ENCODE measurements at places on chromosomes 5 and 9.

DNA sequence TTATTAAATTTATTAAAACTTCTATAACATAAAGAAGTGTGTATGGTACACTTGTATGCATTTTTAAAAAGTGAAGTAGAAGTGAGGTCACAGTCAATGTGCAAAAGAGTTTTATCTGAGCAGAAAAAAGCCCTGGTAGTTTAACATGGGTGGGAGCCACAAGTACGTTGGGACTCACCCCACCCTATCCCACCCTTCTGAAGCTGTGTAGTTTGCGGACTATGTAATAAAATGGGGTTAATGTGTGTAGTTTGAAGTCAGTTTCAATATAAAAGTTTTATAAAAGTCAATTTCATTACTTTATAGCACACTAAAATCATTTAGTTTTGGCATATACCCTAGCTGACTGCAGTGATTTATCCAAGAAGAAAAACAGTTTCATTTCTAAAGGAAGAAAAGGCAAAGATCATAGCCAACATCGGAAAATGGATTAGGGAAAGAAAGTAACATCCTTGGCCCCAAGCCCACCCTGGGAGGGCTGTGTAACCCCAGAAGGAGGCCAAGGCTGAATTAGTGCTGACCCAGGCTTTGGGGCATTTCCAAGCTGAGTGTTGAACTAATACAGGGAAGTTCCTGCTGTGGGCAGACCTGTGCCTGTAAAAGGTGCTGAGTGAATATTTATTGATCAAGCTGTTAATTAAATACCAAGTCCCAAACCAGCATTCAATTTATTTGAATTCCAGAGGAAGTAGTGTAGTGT is 398.6 kb upstream of the ADAMTSL1 start:
- DNase-seq: no peak

DNA sequence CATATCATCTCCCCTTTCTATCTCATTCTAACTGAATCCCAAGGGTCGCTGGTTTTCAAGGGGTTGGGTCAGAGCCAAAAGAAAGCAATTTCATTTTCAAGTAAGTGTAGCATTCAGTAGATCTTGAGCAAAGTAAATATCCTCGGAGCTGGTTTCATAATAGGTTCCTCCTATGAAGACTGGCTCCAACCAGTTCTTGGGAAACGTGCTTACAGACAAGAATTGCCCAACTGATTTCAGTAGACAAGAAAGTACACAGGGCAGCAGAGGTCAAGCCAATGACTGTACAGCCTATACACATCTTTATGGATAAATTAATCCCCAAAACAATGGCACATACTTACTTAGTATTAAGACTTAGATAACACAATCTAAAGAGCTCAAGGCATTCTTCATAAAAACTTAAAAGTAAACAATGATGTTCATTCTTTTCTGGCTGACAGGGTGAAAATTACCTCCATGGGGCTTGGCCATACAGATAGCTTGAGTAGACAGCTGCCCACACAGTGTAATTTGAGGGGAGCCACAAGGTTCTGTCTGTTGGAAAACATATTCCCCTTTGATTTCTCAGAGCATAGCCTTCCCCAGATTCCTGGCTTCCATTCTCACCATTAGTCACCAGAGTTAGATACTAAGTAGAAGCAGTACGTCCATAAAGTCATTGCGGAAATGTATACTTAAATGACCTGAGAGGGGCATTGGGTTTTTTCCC is 163.9 kb downstream of the ARRDC3 start:
- no peak for DNase-seq

- peak; percentile 78 for DNase-seq
These were observed 363.3 kb upstream of the RPS23 start for GRCh38 chr5:82641331-82642003.

DNA sequence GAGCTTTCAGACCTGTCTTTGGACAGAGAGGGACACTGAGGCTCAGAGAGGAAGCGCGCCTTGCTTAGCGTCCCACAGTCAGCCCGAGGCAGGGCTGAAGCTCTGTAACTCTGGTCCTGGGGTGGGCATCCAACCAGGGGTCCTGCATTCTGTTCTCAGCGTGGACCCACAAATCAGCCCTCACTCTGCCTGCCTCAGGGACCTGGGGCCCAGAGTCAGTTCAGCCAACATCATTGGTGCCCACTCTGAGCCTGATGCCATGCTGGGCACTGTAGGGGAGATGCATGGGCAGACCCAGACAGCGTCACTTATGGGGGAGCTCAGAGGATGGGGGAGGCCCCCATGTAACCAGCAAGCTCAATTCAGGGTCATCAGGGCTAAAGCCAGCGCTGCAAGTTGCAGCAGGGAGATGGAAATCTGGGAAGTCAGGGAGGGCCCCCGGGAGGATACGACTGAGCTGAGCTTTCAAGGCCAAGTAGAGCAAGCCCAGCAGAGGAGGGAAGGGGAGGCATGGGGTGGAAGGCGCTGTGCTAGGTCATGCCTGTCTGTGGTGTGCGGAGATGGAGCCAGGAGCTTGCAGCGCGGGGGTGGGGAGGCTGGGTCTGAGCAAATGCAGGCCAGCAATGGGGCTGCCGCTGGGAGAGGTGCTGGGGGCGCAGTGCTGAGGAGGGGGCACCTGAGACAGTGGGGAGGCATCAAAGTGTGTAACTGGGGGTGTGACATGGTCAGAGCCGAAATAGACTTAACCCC is 21.1 kb downstream of the CORO2A start:
- no peak for DNase-seq

- DNase-seq: no peak
These were observed 2.7 kb upstream of the ANP32B start for GRCh38 chr9:97980479-97980803.

DNA sequence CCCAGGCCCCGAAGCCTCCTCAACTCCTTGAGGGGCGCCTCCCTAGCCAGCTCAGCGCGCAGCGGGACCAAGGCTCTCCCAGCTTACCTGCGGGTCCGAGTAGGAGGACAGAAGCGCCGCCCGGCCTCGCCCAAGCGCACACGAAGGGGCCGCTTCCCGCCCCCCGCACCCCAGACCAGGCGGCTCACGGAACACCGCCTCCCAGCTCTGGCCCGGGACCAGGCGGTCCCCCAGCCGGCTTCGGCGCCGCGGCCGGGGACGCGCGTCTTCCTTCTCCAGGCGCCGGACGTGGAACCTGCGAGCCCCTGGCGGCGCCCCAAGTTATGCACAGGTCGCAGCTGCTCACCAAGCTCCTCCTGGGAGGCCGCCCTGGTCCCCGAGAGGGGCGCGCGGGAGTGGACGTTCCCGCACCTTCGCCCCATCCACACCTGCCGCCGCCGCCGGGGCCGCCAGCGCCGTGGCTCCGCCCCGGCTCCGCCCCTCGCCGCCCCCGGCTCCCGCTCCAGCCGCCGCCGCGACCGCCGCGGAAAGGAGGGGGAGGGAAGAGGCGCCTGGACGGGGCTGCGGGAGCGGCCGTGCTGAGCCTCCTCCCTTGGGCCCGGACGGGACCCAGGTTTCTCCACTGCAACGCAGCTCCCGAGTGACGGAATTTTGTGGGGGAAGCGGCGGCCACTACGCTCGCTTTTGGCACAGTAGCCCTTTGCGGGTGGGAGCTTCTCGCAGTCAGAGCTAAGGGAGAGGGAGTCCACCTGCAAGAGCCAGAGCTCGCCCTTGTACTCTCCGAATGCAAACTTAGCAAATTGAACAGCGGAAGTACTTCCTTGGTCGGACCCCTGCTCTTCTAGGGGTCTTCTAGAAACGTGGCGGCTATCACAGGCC is 77.5 kb upstream of the IFNE start:
- no peak for DNase-seq

DNA sequence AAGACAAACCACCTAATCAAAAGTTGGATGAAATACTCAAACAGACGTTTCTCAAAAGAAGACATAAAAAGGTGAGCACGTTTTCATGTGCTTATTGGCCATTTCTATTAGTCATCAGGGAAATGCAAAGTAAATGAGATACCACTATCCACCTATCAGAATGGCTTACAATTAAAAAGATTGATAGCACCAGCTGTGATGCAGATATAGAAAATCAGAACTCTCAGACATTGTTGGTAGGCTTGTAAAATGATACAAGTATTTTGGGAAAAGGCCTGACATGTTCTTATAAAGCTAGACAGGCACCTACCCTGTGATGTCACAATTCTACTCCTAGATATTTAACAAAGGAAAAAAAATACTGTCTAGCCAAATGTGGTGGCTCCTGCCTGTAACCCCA is 44.0 kb upstream of the SLC30A5 start:
- DNase-seq: no peak

- no peak for DNase-seq
These were observed 916 bp downstream of the SHLD3 start for GRCh38 chr5:65625743-65626142.

GRCh38 chr9:12680341-12680740 is 12.8 kb upstream of the TYRP1 start:
- no peak for DNase-seq

DNA sequence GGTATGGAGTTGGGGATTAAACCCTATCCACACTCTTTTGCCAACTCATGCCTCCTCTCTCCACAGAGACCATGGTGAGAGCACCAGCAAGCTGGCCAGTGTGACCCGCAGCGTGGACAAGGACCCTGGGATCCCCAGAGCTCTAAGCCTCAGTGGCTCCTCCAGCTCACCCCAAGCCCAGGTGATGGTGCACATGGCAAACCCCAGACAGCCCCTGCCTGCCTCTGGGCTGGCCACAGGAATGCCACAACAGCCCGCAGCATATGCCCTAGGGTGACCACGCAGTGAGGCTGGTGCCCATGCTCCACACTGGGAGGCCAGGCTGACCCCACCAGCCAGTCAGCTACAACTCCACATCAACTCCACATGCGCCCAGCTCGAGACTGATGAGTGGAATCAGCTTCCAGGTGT is 11.5 kb upstream of the CARD19 start:
- DNase-seq: no peak

DNA sequence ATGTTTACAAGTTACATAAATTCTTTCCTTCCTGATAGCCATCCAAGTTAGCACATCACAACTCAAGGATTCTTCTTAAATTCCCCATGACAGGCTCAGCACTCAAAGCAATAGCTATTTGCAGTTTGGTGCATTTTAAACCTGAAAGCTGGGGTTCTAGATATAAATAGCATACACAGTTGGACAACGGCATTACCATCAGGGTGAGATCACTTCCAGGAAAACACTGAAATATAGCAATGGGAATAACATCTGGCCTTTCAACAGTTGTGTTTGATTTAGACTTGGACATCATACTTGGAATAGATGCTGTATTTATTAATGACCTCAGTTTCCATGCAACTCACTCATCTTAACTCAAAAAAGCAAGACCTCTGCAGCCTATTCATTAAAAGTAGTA is 24.7 kb upstream of the LECT2 start:
- no peak for DNase-seq

GRCh38 chr5:321726-322251 is 275 bp downstream of the AHRR start:
- DNase-seq: no peak

DNA sequence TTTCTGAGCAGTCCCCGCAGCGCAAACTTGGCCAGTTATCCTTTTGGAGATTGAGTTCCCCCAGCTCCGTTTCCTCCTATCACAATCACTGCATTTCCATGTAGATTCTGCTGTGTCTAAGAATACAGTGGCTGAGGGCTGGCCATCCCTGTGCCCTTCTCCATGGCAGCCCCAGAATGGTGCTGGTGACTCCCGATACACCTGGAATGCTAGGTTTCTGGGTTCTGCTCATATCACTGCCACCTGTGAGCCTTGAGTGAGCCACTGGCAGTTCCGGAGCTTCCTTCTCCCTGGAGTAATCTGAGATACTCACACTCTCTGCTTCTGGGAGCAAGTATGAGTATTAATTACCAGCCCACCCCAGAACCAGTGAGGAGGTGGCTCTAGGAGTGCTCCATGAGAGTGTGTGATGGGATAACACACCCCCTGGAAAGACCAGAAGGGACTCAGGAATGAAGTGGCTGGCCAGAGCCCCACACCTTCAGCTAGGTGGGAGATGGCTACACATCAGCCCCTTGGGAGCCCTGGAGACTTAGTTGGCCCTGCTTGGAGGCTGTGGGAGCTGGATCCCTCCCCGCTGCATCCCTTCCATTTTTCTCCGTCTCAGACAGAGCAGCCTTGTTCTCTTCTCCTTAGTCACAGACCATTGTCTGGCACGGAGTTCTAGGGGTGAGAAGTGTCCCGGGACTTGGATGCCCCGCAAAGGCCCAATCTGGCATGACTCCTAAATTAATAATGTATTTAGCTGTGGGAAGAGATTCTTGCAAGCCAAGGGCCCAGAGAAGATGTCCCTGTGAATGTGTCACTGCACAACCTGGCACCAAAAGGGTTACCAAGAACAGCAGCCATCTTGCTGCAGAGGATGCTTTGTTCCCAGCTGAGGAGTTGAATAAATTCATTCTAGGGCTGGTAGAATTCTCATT is 4.9 kb downstream of the PCDHGC5 start:
- DNase-seq: no peak

GRCh38 chr9:104992659-104993058 is 64.7 kb upstream of the ABCA1 start:
- DNase-seq: no peak

DNA sequence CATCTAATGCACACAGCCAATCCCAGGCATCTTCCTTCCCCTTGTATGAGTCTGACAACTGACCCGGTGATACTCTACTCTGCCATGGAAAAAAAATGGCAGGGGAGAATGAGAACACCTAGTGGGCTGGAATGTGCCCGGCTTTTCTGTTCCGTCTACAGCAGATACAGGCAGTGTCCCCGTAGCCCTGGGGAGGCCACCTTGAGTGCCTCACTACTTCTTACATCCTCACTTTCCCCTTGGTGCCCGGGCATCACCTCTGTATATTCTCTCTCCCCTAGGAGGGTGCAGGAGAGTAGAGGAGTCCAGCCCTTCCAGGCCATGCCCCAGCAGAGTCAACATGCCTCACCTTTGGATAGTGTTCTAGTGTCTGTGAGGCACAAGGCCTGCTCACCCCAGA is 56.2 kb downstream of the SYK start:
- DNase-seq: no peak

- DNase-seq: peak; percentile 44
These were observed 2.7 kb downstream of the GCNT4 start for GRCh38 chr5:75049456-75050351.

GRCh38 chr5:169091396-169091980 is 209.5 kb downstream of the SLIT3 start:
- no peak for DNase-seq

DNA sequence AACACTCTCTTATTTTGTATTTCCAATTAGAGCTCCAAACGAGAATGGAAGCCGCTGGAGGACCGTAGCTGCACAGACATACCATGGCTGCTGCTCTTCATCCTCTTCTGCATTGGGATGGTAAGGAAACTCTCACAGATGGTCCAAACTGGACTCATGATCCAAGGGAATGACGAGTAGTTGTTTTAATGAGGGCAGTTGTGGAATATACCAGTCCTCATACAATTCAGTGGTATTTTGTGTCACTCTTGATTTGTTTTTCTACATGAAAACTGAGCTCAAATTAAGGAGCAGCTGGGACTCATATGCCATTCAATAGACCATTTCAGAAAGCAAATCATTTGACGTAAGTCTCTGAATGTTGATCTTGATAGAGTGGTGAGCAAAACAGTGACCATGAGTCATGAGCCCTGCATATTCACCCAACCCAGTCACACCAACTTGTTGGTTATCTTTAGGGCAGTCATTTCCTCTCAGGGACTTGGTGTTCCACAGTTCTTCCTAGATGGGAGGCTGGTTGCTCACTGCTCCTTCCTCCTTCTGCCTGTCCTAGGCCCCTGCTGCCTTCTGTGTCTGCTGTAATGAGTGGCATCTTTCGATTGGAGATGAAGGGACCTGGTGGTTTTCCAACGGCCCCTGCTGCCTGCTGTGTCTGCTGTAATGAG is 54.9 kb downstream of the SLC44A1 start:
- DNase-seq: no peak

All from NCI-H748 treated with DMSO at 0.1 percent for 48 hours (cell line).